Sigmoid colon (tissue), 7 donors: ENCODE measurements at places on chromosomes 4 and X.
A peak's percentile ranks its signal among the peaks of the same experiment; 100 is the strongest.

DNA sequence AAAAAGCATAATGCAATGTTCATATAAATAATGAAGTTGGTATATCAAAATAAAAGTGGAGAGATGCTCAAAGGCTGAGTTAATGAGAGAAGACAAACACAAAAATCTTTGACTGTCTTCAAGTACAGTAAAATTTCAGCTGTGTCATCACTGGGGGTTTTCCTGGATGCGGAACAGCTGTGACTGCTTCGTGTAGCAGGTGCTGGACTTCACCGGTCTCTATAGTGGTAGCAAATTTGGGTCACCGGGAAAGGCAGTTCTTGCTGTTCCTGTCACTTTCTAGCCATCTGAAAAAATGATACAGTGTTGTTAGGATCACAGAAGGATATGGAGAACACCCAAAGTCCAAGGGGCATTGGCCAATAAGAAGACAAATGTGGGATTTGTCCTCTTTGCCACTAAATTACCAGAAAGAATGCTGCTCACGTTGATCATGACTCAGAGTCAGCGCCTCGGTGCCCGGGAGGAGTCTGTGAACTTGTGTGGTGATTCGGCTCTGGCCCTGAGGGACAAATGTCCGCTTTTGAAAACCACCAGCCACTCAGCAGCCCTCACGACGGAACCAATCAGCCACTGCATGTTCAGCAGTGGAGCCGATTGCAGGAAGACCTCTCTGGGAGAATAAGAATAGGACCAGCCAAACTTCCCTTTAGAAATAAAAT lies 230.1 kb upstream of the FAT1 start:
- no peak for DNase-seq

GRCh38 chrX:7170898-7171297 lies 22.9 kb upstream of the PUDP start:
- DNase-seq, result no peak

DNA sequence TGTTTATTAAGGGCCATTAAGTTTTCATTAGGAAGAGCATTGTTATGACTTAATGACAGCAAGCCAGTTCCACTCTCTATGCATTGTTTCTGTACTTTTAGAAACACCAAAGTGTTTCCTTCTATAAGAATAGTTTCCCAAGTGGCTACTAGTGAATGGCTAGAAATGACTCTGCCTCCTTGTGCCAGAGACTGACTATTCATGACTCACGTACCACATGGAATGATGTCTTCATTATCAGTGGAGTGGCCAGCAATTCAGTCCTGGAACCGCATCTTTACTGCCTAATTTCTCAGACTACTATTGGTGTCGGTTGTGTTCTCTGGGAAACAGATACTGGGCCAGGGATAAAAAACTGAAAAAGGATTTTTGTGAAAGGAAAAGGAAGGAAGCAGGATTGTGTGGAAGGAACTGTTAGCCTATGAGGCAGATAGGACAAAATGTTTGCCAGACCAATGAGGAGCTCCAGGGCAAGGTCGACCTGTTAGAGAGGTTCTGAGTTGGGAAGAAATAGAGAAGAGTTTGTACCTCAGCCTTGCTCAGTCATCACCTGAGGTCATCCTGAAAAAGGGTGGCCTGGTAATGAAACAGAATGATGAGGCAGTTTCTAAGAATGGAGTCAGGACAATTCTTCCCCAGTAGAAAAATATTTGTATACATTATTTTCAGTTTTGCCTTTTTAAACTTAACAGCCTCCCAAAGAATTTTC lies 218.6 kb downstream of the SPCS3 start:
- no peak for DNase-seq

- DNase-seq, result no peak
Observed at GRCh38 chrX:65634732-65635131, 32.7 kb upstream of the MSN start.

GRCh38 chrX:143581240-143581639 lies 54.7 kb downstream of the SLITRK4 start:
- DNase-seq, result no peak

DNA sequence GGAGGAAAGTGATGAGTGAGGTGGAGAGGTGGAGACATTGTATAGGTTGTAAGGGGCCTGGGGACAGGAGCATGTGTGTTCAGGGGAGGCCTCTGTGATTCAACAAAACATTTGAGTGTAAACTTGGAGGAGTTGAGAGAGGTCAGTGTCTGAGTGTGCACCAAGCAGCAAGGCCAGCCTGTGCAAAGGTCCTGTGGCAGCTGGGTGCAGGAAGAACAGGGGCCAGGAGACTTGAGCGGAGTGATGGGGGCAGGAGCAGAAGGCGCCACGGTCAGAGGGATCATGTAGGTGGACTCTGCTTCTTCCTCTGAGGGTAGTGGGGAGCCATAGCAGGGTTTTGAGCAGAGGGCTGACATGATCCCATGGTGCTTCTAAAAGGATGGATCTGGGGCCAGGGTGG lies 9.6 kb upstream of the PSAPL1 start:
- DNase-seq, result no peak

- DNase-seq, result no peak
Observed at GRCh38 chr4:80948141-80948540, 82.4 kb upstream of the BMP3 start.

GRCh38 chr4:141851246-141851891 lies 215.0 kb downstream of the IL15 start:
- no peak for DNase-seq

DNA sequence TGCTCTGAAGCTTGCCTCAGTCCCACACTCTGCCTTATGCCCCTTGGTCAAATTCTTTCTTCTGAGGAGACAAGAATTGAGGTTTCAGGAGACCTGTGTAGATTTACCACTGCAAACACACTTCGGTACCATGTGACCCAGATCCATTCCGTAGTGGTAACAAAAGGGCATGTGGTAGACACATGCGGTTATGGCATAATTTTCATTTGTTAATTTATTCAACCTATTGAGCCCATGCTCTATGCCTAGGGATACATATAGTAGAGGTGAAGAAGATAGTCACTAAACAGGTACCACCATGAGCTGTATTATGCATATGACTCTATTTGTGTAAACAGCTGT lies 190.9 kb downstream of the NDST4 start:
- DNase-seq, result no peak

DNA sequence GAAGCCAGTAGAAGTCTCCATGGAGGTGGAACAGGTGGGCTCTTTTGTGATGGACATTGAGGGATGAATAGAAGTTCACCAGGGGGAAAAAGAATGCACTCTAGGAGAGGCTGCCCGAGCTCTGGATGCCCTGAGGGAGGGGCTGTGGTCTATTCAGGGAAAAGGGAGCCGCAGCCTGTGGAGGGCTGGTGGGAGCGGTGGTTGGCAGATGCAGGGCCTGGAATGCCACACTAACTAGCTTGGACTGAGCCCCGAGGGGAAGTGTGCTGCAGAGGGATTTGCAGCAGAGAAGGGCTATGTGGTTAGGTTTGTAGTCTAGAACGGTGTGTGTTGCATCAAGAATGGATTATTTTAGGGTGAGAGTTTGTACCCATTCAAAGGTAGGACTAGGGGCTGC lies 29.5 kb upstream of the PSAPL1 start:
- DNase-seq, result no peak

- DNase-seq, result no peak
Observed at GRCh38 chrX:72470532-72471223, 102.0 kb downstream of the HDAC8 start.

- no peak for DNase-seq
Observed at GRCh38 chrX:81414630-81415029, 212.7 kb downstream of the SH3BGRL start.

DNA sequence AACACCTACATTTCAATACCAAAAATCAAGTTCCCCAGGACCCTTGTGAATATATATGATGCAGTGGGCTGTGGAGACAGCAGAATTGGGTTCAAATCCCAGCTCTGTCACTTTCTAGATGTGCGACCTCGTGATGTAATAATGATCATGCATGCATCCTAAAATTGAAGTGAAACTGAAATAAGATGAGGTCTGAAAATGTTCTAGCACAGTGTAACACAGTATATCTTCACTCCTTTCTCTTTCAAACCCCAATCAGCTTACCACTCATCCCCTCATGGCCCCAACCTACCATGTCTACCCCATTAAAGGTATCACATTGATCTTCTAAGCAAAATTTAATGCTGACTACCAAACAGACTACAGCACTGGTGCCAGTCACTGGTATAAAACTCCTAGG lies 69.9 kb upstream of the BRS3 start:
- no peak for DNase-seq

DNA sequence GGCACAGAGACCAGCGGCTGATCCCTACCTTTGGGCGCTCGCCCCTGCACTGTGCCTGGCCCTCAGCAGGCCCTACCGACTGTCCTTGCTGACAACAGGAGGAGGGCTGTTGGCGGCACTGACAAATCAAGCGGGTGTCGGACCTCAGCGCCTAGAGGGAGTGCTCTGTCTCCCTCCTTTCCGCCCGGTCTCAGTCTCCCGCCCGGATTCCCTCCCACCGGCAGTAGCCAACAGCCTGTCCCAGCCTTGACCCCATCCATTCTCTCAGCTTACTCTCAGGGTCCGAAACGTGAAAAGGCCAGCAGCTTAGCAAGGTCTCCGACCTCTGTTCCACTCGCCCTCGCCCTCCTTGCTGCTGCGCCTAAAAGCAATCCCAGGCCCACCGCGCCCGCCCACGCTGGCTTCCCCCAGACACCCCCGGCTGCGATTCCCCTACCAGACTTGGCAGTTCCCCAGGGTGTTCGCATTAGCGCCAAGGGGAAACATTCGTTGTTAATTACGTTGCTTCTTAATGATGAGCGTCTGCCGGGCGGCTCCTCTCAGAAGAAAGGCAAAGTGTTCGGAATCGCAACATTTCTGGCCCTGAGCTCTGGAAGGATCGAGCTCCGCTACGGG lies 96.2 kb downstream of the SOWAHB start:
- no peak for DNase-seq

DNA sequence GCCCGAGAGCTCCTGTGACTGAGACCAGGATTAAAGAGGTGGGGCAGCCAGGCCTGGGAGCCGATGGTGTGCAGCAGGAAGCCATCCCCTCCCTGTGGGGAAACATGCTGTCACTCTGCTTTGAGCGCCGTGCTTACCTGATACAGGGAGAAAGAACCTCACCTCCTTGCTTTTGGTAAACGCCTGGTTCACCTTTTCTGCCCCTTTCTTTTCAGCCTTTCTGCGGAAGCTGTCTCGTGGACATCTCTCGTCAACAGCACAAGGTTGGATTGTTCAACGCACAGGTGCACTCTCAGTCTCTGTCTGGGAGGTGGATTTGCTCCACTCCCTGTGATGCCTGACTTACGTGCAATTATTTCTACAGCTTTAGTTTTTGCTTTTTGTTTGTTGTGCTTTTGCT lies 12.0 kb downstream of the ZFYVE28 start:
- no peak for DNase-seq

DNA sequence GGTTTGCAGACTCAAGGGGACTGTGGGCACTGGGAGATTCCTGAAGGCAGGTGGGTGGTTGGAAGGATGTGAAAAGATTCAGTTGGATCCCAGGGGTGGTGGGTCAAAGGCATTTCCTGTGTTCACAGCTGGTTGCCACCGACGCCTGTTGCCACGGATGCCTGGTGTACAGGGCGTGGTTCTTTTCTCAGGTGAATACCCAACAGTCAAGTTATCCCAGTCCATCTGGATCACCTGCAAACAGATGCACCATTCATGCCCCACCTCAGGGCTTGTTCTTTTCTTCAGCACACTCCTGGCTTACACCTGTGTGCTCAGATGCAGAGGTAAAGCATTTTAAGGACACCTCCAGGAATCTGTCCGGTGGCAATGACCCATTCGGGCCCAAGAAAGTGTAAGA lies 55.8 kb upstream of the SHOX start:
- no peak for DNase-seq

GRCh38 chrX:10230222-10230621 lies 73.4 kb downstream of the CLCN4 start:
- no peak for DNase-seq

GRCh38 chr4:54099748-54100574 lies at the start of gene GSX2:
GSX2 (plus strand) TSS chr4:54100163; CDS start chr4:54100345, 182 bp downstream.
- DNase-seq, result no peak

GRCh38 chr4:38565271-38566199 lies 98.5 kb upstream of the KLF3 start:
- peak; percentile 65 for DNase-seq

GRCh38 chr4:77636902-77637301 lies 31.3 kb downstream of the CXCL13 start:
- no peak for DNase-seq

- no peak for DNase-seq
Observed at GRCh38 chr4:155901013-155901412, 2.5 kb upstream of the TDO2 start.

DNA sequence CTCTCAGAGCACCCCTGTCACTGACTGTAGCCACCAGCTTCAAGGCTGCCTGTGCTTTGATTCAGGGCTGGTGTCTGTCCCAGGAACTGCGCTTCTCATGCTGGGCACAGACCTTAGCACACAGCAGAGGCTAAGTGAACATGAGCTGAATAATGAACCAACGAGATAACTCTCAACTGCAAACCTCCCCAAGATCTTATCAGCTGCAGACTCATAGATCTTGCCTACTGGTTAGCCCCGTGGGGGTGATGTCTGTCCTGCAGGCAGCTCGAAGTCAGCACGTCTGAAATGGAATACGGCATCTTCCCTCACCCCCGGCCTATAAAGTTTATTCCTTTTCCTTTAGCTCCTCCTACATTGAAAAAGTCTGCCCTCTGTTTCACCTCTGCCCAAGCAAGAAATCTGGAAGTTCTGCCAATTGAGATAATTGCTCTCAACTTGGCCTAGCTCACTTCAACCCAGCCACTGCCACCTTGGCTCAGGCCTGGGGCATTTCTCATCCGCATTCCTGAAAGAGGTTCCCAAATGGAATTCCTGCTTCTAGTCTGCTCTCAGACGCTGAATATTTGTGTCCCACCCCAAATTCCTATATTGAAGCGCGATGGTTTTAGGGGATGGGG lies 73.7 kb downstream of the GATB start:
- DNase-seq, result no peak

DNA sequence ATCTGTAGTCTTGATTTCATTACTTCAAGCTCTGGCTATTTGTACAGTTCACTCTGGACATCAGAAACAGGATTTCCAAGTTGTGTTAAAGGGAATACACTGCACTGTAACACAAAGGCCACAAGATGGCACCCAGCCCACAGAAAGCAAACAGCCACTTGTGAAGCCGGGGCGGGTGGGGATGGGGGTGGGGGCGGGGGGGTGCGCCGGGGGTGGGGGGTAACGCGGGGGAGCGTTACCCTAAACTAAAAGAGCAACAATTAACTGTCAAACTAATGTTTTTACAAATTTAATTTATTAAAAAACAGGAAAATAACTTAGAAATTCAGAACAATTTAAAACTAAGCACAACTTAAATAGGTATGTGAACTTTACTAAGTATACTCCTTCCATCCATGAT lies 27.3 kb downstream of the PRDX4 start:
- DNase-seq, result peak; percentile 82

DNA sequence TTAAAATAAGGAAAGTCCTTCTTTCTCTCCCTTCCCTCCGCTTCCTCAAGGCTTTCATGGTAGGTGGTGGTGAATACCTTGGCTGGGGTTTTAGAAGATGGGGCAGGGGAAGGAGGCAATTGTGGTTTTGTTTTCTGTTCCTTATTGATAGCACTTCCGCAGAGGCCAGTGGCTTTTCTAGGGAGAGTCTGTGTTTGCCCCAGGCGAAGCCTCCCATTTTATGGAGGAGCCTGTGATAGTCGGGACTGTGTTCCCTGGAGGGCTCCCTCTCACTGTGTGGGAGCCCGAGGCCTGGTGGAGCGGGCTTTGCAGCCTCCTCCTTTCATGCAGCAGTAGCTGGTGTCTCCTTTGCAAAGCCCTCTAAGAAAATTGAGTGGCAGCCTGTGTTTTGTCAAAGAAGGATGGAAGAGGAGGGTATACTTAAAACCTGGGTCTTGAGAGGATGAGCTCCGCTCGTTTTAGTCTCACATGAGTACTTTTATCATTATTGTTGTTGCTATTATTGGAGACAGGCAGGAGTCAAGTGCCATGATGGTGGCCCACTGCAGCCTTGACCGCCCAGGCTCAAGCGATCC lies 29.8 kb upstream of the STOX2 start:
- no peak for DNase-seq

- no peak for DNase-seq
Observed at GRCh38 chrX:7083468-7084396, 63.8 kb upstream of the STS start.
